Activated B cell treated with CpG ODN at 0.5 μM for 24 hours (primary cell): ENCODE measurements at places on chromosomes 12 and 14.

DNA sequence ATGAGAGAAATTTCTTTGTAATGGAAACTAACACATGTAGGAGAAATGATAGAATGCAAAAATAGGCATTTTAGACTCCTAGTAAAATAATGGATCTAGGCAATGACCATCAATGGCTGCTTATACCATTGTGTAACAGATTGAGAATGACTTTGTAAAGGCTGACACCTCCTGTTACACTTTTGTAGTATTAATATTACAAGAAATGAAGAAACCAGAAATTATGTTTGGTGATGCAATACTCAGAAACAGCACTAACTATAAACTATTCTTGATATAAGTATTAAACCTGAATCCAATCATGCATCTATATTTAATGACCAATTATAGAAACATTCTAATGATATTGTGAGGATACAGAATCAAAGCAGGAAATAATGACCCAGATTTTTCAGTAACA is 108.5 kb upstream of the CNTN1 start:
- no peak for DNase-seq

DNA sequence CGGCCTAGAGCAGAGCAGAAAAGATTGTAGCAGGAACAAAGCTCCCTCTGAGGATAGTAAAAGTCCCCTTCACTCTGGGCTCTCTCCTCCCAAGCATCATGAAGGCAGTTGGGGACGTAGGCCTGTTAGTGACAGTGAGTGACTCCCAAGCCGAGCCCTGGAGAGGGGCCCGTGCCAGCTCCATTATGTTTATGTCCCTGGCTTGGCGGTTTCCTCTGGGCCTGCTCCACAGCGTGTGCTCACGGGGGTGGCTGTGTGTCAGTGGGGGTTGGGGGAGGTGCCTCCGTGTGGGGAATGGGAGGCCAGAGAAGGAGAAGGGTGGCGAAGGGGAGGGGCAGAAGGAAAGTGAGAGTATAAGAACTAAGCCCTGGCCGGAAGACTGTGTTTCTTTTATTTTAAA is 170.0 kb upstream of the VASH1 start:
- DNase-seq = no peak

- no peak for DNase-seq
These were observed 24.3 kb upstream of the RCOR1 start for GRCh38 chr14:102568115-102568614.

- DNase-seq = no peak
These were observed 50.5 kb upstream of the KRR1 start for GRCh38 chr12:75561921-75562320.

DNA sequence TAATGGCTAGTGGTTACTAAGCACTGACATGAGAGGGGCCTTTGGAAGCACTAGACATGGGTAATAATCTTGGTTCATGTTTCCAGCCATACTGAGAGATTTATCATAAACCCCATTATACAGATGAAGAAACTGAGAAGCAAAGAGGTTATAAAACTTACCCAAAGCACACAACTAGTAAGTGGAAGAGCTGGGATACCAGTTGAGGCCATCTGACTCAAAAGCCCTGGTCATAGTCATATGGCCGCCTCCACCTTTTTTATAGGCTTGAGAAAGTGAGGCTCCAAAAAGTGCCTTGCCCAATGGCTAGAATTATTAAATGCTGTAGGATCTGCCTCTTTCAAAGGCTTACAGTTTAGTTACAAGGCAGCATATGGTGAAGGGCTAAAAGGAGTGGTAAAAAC is 944 bp downstream of the TXNRD1 start:
- no peak for DNase-seq

GRCh38 chr12:40207551-40207950 is 17.2 kb upstream of the LRRK2 start:
- no peak for DNase-seq

DNA sequence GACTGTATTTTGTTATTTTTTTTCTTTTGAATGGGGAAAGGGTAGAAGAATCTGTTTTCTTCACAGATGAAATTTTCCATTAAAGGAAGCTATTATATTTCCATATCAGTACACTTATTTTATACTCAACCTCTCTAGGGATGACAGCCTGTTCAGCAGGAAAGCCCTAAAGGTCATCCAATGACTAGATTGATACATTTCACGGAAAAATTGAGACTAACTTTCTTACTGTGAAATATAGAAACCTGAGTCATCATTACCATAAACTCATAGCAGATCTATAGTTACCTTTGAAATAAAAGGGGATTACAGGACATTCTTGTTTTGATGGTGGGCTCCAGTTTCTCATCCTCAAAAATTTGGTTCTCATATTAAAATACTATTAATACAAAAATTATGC is 36.1 kb upstream of the PTCSC3 start:
- DNase-seq = no peak

GRCh38 chr12:112175361-112176155 is 50.2 kb downstream of the TRAFD1 start:
- no peak for DNase-seq

GRCh38 chr14:71550367-71550766 is 381.9 kb upstream of the RGS6 start:
- no peak for DNase-seq

GRCh38 chr12:48779869-48780268 is 9.0 kb downstream of the ADCY6 start:
- DNase-seq = no peak

DNA sequence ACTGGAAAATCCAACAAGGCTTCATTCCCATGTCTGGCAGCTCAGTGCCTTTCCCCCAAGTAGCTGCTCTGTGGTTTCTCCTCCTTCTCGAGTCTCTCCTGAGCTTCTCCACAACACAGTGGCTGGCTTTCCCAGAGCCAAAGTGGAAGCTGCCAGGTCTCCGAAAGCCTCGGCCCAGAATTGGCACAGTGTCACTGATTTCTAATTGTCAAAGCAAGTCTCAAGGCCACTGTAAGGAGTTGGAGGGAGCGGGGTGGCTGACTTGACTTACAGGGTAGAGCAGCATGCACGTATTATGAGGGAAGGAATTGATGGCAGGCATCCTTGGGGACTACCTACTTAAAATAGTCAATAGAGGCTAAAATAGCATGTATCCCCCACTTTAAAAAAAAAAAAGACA is 6.7 kb upstream of the CPNE8 start:
- no peak for DNase-seq

GRCh38 chr12:8699714-8700113 is 1.9 kb downstream of the RIMKLB start:
- DNase-seq = no peak

DNA sequence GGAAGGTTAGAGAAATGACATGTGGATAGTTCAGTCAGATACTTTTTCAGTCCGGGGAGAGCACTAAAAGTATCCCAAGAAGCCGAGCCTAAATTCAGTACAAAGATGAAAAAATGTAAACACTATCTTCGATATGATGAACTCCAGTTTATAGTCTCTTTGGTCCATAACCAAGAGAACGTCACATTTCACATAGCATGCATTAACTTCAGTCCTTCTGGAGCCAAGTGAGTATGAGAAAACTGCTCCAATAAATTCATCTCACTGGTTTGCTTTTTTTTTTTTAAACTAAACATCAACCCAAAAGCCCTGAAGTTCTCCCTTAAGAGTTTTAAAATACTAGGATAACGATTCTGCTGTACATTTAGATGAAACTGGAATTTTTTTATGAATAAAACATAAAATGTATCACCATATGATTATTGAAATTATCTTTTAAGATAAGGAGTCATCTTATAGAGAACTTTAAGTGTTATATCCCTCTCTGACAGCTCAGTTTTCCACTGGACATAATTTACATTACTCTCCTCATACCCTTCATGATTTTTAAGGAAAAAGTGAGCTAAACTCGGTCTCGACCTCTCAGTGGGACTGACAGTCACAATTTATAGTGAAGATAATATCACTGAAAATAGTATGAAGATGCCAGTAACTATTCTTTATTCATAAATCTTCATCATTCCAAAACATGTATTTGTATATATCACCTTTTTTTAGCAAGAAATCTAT is 841.5 kb upstream of the FLRT2 start:
- no peak for DNase-seq

GRCh38 chr12:130715998-130716968 is at the start of gene RIMBP2:
Gene RIMBP2, minus strand, starts transcription at chr12:130716299. Its CDS starts 237,286 bp downstream, at chr12:130479013.
- no peak for DNase-seq

- DNase-seq = no peak
These were observed 359.9 kb downstream of the RGS6 start for GRCh38 chr14:72291908-72292688.

DNA sequence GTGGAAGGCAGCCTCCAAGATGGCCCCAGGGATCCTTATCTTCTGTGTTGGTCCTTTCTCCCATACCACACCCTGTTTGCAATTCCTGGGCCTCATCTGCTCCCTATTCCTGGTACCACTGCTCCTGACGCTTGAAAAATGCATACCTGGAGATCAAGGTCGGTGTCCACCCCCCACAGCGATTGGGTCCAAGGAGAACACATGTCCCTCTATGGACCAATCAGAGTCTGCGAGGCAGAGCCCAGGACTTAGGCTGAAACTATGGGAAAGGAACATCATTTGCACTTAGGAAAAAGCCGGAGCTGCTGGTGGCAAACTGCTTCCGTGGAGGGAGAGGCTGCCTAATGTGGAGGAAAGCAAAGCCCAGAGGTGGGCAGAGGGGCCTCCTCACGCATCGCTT is 33.3 kb upstream of the ITPK1 start:
- no peak for DNase-seq

GRCh38 chr14:77141214-77142004 is at the start of gene ZDHHC22:
Gene ZDHHC22, minus strand, starts transcription at chr14:77141791. Its CDS starts 2,053 bp downstream, at chr14:77139738.
- DNase-seq = peak; percentile 44

DNA sequence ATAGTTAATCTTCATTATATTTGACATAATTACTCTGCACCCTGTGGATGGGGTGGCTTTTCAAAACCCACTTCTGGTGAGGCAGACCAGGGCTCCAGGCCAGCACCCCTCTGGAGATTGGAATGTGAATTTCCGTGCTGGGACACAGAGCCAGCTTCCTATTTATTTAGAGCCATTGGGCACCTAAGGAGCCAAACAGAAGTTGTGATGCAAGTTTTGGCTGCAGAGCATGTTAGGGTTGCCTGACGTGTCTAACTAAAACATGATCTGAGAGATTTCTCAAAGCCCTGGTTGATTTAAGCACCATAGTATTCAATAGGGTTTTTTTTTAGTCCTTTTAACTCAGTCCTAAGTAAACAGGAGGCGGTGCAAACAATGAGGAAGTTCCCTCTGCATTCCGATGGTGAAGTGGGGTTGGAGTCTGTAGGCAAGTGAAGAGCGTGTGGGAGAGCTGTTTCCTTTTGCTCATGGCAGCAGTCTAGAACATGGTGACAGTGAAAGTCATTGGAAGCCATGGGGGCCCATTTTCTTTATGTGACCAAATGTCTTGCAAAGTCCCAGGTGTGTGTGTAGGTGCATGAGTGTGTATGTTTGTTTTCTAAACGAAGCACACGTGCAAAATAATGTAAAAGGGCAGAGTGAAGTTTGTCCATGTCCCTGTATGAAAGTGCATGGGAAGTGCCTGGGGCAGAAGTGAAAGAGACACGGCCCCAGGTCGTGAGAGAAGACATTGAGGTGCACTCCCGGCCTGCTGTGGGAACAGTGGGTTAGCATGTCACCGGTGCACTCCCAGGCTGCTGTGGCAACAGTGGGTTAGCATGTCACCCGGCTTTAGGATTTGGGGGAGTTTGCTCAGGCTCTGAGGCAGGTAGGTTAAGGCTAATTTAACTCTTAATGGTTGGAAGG is 117.7 kb downstream of the PRKCH start:
- DNase-seq = no peak

DNA sequence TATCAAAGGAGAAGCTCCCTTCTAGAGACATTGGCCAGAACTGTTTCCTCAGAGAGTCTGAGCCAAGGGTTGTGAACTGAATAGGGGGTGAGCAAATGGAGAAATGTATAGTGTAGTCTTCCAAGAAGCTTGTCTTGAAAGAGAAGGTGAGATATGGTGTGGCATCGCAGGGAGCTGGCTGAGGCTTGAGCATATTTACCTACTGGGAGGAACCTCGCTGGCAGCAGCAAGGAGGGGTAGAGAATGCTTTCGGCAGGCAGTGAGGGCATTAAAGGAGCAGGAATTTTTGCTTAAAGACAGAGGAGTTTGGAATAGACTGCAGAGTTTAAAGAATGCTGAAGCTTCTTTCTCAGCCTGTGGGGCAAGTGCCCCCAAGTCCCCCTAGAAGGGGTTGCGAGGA is 59.3 kb upstream of the PRMT8 start:
- DNase-seq = no peak

DNA sequence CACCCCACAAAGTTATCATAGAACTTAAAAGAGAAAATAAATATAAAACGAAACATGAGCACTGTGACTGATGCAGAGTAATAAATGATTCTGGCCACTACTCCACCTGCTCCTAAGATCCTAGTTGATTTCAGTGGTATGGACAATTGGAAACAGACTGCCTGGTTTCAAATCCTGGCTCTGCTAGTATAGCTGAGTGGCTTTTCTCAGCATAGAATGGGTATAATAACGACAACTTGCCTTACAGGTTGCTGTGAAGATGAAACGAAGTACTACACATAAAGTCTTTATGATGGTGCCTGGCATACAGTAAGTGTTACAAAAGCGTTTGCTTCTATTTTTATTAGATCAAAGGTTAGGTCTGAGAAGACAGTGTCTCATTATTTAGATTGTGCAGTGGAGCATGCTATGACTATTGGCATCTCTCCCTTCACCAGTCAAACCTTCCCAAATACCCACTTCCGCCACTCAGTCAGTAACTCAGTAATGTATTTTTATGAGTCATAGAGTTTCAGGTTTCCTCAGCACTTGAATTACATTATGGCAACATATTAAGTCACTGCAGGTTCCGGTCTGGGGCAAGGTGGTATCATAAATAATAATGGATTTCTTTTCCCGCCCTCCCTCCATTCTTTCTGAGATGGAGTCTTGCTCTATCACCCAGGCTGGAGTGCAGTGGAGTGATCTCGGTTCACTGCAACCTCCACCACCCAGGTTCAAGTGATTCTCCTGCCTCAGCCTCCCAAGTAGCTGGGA is 29.7 kb upstream of the NR2C1 start:
- no peak for DNase-seq

- DNase-seq = no peak
These were observed 52.5 kb downstream of the HSP90AA1 start for GRCh38 chr14:102034301-102034700.

DNA sequence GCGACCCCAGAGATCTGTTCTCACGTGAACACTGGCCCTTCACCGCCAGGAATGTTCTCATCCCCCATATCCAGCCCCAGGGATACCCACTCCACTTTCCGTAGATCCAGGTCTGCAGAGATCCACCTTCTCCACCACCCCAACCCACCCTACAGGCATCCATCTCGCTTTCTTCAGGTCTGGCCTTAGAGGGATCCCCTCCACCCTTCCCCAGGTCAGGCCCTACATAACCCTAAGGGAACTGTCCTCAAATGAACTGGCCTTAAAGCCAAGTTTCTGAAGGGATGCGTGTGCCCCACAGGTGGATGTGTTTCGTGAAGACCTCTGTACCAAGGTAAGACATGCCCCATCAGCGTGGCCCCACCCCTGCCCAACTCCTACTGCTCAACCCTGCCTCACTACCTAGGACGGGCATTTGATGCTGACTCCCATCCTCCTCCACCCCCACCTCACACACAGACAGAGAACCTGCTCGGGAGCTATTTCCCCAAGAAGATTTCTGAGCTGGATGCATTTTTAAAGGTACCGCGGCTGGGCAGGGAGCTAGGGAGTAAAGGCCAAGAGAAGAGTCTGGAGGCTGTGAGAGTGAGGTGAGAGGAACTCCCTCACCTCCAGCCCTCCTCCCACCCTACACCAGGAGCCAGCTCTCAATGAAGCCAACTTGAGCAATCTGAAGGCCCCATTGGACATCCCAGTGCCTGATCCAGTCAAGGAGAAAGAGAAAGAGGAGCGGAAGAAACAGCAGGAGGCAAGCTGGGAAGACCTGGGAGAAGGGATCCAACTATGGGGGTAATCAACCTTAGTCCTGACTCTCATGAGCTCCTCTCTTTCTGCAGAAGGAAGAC is 912 bp downstream of the PSME1 start:
- DNase-seq = no peak
